ENCODE measurements at places on chromosomes 11 and 22.

DNA sequence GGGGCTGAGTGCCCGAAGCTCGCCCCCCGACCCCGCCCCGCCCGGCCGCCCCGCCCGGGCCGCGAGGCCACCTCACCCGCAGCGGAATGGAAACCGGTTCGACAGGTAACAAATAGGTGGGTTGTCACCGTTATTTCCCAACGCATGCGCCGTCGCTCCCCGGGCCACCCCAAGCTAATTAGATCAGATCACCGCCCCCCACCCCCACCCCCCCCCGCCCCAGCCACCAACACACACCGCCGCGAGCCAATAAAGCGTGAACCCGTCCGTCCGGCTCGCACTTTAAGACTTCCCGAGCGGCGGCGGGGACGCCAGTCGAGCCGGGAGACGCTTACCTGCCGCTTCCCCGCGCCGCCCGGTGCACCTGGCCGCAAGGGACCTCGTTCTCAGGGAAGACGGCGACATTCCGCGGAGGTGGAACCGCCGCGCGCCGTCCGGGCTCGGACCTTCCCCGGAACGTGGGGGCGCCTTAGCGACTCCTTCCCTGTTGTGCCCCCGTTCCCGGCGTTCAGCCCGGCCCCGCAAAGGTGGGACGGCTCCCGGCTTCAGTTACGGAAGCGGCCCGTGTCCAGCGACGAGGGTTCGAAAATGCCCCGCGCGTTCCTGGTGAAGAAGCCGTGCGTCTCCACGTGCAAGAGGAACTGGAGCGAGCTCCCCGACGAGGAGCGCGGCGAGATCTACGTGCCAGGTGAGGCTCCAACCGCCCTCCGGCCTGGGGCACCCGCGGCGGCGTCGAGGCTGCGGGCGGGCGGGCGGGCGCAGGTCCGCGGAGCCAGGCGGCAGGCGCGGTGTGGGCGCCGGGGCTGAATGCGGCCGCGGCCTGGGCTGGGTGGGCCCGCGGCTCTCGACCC lies at the start of gene OVOL1:
Gene OVOL1, plus strand, starts transcription at position 278 of the 851 bp plus-strand sequence. Its CDS starts 311 bp downstream, at position 589.
- peak; percentile 90 for DNase-seq

DNA sequence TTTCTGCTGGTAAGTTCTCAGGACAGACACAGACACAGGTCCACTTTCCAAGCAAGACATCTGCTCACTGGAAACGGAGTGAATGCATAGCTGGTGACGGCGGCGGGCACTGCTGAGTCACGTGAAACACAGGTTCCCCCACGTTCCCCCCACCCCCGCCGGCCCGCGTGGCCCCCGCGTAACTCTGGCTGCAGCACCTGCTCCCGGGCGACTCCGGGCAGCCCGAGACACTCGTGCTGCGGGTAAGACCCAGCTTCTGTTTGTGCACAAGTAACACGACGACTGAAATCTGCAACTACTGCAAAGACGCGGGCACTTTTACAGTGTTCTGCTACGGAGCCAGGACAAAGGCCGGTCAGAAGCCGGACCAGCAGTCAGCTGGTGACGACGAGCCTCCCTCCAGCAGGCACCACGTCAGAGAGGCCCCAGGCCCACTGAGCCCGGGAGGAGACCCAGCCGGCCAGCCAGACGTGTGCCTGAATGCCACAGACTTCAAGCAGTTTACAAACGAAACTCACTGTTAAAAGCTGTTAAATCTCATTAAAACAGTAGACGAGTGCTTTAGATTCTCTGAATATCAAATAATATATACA lies 12.9 kb upstream of the ARFGAP3 start:
- DNase-seq: peak; percentile 4

GRCh38 chr22:39215426-39216142 lies 29.2 kb downstream of the PDGFB start:
- DNase-seq: peak; percentile 72

DNA sequence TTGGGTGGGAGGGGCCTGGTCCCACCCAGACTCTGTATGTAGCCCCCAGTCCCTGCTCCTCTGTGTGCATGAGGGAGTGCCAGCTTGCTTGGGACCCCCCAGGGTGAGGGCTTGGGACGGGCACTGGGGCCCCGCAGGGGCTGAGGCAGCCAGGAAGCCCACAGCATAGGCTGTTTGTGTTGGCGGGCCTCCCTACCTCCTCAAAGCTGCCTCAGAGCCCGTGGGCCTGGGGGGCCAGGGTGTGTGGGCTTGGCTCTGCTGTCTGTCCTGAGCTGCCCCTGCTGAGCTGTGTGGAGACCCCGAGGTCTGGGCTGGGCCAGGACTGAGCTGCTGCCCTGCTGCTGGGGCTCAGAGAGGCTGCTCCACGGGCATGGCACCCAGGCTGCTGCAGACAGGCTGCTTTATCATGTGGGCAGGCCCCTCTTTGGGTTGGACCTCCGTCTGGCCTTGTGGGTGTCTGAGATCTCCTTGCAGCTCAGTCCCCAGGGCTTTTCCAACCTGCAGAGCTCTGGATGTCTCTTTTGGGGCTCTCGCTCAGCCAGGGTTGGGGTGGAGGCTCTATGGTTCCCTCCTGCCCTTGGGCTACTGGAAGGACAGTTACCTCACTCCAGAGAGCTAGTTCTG lies 3.3 kb downstream of the TSPAN4 start:
- DNase-seq: no peak

- DNase-seq: no peak
These were observed 33.2 kb downstream of the ADORA2A start for GRCh38 chr22:24460418-24461089.

- DNase-seq: no peak
These were observed 10.3 kb downstream of the C1QTNF6 start for GRCh38 chr22:37177755-37178154.

- peak; percentile 60 for DNase-seq
These were observed 9.5 kb downstream of the RBMXL2 start for GRCh38 chr11:7098235-7098832.

DNA sequence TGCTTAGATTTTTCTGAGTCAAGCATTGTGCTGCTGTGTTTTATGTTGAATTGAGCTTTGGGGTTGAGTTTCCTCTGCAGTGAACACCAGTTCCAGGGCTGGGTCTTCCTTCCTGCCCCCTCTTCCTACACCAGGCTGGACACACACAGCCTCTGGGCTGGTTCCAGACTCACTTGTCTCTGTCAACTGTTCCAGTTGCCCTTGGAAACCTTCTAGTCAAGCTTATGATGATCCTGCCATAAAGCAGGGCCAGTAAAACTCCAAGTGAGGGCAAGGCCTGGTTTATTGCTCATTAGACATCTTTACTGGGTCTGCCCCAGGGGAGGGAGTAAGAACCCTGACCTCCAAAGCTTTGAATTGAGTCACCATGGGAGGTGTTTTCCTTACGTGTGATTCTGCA lies 61.1 kb downstream of the KIAA1671 start:
- no peak for DNase-seq

- no peak for DNase-seq
These were observed 96.9 kb downstream of the FAM76B start for GRCh38 chr11:95692526-95693260.

GRCh38 chr11:108635106-108635505 lies 29.8 kb upstream of the DDX10 start:
- DNase-seq: no peak

DNA sequence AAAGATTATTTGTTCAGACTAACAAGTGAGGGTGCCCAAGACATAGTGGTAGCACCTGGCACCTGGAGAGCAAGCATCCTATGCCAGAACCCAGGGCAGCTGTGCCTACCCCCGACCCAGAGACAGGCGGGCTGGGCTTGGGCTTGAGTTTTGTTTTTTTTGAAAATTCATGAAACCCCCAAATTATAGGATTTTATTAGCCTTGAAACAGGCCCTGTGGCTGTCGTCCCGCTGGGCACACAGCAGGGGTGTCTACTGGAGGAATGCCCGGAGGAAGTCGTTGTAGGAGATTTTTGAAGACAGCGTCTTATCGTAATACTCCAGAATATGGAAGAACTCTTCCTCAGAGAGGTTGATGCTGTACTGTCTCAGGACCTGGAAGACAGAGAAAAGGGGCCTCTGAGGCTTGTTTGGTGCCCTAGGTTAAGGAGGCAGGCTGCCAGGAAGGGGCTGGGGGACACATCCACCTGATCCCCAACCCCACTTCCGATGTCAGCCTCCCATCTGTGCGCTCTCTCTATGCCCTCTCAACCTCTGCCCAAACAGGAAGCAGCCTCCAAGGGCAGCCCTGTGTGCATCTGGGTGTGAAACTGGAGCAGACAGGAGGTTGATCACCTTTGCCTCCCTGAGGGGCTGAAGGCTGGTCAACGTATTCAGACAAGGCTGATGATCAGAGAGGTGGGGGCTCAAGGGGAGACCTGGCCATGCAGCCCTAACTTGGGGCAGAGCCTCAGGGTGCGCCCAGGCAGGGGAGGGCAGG lies 117.0 kb downstream of the MPPED1 start:
- no peak for DNase-seq

DNA sequence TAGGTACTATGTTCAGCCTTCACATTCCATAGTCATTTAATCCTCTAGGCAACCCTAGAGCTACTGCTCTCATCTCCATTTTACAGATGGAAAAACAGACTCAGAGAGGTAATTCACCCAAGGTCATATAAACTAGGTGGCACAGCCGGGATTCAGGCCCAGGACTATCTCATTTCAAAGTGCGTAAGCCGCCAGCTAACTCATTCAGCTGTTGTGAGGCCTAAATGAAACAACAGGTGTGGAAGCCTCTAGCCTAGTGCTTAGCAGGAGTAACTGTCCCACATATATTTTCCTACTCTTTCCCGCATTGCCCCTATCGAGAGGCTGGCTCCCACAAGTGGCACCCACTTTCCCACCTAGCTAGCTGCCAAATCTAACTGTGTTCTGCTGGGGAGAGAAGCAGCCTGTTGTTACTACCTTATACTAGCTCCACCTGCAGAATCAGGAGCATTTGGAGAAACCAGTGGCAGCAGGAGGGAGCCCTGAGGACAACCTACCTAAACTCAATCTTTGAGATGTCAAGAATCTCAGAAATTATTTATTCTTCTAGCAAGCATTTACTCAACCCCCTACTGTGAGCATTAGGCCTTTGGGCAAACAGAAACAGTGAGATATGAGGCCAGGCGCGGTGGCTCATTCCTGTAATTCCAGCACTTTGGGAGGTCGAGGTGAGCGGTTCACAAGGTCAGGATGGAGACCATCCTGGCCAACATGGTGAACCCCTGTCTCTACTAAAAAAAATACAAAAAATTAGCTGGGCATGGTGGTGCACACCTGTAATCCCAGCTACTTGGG lies 20.9 kb downstream of the PRG3 start:
- no peak for DNase-seq

- no peak for DNase-seq
These were observed 129.6 kb downstream of the CEP164 start for GRCh38 chr11:117457031-117457785.

- DNase-seq: no peak
These were observed 32.2 kb upstream of the AMOTL1 start for GRCh38 chr11:94735907-94736306.

GRCh38 chr11:67406969-67407687 lies 3.2 kb downstream of the TBC1D10C start:
- no peak for DNase-seq

DNA sequence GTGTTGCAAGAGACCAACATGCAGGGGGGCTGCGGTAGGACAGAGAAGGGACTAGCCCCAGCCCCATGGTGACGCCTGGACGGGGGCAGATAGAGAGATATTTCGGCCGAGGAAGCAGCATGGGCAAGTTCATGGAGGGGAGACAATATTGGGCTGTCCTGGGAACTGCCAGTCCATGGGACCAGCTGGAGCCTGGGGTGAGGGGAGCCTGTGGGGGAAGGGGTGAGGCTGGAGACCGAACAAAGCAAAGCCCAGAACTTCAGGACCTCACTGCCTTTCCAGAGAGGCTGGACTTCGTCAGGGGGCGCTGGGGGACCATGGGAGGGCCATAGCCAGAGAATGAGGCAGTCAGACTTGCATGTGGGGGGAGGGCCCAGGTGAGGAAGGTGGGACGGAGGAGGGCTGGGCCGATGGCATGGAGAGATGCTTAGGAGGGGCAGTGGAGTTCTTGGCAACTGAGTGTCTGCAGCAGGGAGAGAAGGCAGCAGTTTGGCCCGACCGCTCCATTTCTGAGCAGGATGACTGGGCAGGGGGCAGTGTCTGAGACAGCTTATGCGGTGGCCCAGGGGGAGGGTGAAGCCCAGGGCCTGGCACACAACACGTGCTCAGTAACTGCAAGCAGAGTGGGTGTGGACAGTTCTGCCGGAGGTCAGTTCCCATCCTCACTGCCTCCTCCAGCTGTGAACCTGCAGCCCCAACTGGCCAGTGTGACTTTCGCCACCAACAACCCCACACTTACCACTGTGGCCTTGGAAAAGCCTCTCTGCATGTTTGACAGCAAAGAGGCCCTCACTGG lies 712 bp downstream of the UPK3A start:
- no peak for DNase-seq

- DNase-seq: peak; percentile 38
These were observed 200.9 kb downstream of the MYO18B start for GRCh38 chr22:25942856-25943411.

DNA sequence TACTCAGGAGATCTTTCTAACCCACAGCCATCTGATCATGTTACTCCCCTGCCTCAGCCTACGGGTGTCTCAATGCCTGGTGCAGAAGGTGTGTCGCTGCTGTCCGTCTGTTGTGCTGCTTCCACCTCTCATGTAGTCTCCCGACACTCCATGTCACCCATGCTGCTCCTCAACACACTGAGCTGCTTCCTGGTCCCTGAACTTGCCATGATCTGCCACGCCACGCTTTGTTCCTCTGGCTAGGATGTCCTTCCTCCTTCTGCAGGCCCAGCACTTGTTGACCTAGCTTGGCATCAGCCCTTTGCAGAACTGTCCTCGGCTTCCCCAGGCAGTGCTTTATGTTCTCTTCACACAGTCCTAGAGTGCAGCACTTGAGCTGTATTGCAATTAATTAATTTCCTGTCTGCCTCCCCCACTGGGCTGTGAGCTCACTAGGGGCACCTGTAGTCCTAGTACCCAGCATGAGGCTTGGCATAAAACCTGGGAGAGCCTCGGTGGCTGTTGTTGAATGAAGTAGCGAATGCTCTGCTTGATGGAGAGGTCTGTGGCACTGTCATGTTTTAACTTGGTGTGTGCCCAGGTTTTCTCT lies 9.5 kb downstream of the GTPBP1 start:
- DNase-seq: no peak

GRCh38 chr22:30273711-30274436 lies 7.2 kb upstream of the OSM start:
- no peak for DNase-seq

DNA sequence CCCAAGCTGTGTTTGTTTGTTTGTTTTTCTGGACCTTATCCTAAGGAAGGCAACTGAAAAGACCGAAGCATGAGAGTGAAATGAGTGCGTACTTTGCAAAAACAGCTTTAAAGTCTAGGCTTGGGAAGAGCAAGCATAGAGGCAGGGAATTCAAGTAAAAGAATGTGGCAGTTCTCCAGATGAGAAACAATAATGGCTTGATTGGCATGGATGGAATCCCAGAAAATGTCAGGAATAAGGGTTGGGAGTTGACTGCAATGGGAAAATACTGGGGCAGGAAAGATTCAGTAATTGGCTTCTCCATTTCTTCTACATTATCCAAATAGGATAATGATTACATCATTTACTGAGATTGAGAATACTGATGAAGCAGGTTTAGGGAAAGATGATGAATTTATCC lies 17.5 kb downstream of the SAAL1 start:
- DNase-seq: no peak

GRCh38 chr22:45911601-45912271 lies 65.2 kb downstream of the WNT7B start:
- DNase-seq: no peak
